ENCODE measurements at places on chromosomes 7 and 10.
A peak's percentile ranks its signal among the peaks of the same experiment; 100 is the strongest.

DNA sequence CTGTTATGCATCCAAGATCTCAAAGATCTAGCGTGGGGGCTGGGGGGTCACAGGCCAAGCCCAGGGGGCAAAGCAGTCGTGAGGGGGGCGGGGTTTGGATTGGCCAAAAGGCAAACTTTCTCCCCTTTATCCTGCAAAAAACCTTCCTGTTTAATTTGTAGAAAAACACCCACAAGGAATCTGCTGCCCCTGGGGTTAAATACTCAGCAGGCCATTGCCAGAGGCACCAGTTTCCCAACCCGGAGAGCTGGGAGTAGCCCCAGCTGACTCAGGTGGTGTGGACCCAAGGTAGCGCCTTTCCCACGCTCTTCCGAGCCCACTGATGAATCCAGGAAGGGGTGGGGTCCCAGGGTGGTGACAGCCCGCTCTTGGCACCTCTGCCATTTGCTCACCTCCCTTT lies 21.4 kb downstream of the KCP start:
- DNase-seq = no peak

GRCh38 chr10:1301143-1301542 lies 245.0 kb downstream of the WDR37 start:
- no peak for DNase-seq

GRCh38 chr7:73351447-73352167 lies 23.6 kb downstream of the FKBP6 start:
- no peak for DNase-seq

GRCh38 chr10:132849546-132850031 lies 63.6 kb upstream of the NKX6-2 start:
- DNase-seq = no peak

DNA sequence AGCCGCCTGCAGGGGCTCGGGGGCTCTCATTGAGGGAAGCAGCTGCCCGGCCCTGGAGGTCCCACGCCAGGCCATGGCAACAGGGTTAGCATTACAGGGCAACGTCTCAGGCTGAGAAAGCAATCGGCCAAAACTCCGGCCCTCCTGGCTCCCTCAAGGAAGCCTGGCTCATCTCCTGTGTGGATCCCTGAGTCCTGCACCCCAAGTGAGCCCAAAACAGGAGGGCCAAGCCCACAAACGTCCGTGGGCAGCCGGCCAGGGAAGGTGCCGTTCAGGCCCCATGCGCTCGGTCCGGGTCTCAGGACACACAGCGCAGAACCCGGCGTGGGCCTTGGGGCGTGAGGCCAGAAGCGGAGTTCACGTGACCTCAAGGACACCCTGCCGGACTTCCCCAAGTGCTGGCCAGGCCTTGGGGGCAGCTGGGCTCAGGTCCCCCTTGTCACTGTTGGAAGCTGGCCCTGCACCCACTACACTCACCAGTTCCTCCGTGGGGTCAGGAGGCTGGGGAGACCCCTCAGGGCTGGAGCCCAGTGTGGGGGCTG lies 8.0 kb upstream of the PWWP2B start:
- no peak for DNase-seq

GRCh38 chr7:99499721-99500636 lies at the start of gene ZNF394:
TSS of gene ZNF394 (minus strand) at chr7:99500281. CDS start at chr7:99500093, 188 bp downstream.
- DNase-seq = peak; percentile 72

DNA sequence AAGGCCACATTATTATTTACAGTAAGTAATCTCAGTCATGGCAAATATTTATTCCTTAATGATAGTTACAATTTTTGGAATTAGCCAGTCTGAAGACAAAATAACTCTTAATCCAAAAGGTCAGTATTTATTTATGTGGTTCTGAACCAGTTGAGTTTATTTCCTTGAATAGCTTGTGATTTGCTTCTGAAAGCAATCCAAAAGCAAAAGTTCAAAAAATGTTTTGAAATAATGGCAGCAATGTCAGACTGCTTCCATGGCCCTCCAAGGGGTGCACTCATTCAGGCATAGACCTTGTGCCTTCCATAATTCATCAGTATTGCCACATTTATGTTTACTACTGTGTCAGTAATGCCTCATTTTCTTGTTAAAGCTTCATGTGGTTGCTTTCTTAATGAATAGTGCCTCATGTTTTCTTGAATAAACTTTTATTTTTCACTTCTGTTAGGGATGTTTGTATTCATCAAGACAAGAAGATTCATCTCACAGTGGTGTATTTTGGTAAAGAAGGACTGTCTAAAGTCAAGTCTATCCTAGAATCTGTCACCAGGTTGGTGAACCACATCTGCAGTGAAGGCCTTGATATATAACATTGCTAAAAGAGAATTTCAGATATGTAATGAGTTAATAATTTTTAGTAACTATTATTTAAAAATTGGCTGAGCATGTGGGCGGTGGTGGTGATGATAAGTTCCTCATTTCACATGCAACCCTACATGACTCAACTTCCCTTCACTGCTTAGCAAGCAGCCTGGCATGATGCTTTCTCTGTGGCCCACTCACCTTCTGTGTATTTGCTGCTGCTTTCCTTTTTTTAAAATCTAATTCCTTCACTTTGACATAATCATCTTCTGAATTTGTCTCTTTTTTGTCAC lies 22.0 kb downstream of the CSGALNACT2 start:
- no peak for DNase-seq

DNA sequence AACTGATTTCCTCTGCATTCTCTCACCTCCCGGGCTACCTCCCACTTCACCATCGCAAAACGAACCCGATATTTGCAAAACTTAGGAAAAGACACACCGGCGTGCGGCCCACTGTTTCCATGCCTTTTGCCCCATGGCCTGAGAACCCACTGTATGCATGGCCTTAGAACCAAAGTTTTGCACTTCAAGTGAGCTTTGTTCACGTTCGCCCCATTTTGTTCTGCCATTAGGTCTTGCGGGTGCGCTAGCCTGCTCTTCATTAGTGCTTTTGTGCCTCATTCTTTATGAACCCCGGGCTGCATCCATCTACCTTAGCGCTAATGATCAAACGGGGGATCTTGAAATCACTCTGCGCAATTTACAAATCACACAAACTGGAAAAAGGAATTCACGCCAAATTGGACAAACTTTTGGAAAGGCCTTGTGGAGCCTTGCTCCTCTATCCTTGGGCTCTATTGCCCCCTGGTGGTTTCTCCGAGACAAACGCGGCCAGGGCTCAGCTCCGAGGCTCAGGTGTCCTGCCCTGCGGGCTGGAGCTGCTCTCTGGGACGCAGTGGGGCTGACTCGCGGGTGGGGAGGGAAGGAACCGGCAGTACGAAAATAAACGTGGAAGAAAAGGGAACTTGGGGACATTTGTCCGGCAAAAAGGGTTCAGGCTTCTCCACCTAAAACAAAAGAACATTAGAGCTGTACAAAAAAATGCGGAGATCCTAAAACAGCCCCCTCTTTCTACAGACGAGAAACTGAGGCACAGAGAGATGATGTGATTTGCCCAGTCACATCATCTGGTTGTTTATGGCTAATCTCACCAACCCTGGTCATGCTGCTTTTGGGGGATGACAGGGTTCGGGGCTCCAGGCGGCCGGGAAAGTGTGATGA lies 300.4 kb upstream of the NFE2L3 start:
- DNase-seq = no peak

DNA sequence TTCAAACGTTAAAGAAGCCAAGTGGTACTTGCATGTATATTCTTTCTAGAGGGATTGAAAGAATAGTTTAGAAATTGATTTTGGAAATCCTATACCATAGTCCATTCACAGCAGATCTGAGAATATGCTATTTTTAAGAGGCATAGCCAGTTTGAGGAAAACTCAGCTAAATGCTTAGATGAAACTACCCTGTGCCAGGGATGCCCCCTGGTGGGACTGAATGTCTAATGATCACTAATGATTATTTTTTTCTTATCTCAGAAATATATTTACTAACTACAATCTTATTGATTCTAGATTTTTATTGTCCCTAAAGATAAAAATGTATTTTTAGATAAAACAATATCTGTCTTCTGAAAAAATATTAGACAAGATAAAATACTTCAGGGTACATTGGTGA lies 844.9 kb upstream of the PHF14 start:
- DNase-seq = no peak

GRCh38 chr10:109956454-109957091 lies 33.3 kb upstream of the XPNPEP1 start:
- no peak for DNase-seq

DNA sequence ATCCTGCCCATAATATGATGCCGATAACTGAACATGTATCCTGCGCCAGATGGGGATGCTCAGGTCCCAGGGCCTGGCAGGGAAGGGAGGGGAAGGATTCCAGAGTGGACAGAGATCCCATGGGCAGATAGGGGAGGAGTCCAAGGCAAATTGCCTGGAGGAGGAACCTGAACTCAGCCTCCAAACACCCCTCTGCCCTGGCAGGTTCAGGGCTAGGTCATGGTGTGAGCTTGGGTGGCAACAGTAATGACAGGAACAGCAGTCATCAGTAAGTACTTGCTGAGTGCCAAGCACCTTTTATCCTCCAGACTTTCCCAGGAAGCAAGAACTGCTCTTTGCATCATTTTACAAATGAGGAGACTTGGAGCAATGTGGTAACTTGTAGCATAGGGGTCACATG lies 3.8 kb upstream of the PALD1 start:
- no peak for DNase-seq

GRCh38 chr7:43278088-43278644 lies 165.7 kb downstream of the HECW1 start:
- no peak for DNase-seq

DNA sequence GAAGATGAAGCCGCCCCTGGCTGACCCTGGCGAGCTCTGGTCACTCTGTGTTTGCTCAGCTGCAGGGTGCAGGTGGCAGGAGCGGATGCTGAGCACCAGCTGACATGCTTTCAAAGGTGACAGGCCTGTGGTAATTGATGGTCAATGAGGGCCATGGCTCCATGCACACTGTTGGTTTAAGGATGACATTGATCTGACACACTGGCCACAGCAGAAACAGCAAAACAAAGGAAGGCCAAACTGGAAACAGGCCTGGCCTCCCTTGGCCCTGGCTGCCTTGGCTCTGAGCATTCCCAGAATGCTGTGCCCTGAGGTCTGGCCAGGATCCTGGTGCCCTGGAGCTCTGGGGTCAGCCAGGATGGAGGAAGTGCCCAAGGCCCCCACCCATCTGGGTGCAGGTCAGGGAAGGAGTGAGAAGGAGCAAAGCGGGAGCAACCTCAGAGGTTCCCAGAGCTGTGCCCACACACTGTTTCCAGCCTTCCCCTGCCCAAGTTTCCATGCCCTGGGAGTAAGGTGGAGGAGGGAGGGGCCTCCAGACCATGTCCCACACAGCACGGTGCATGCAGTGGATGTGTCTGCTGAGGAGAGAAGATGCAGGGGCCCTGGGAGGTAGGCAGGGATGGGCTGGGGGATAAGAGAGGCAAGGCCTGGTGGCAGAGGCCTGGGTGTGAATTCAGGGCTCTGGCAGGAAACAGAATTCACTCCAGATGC lies 302.2 kb downstream of the RPS24 start:
- DNase-seq = no peak

DNA sequence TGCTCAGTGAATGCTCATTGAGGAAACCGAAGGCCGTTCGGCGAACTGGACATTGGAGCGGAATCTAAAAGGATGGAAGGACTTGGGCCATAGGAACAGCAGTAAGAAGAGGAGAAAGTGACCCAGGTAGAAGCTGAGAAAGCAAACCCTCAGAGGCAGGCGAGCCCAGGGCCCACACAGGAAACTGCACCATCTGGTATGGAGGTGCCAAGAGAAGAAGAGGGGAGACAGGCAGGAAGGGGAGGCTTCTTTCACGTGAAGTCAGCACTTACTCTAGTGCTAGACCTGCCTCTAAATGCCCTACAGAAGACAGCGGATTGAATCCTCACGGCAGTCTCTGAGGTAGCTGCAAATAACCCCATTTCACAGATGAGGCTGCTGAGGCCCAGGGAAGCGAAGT lies 10.2 kb upstream of the CRHR2 start:
- no peak for DNase-seq

GRCh38 chr7:46756996-46757395 lies 824.9 kb downstream of the TNS3 start:
- DNase-seq = no peak

DNA sequence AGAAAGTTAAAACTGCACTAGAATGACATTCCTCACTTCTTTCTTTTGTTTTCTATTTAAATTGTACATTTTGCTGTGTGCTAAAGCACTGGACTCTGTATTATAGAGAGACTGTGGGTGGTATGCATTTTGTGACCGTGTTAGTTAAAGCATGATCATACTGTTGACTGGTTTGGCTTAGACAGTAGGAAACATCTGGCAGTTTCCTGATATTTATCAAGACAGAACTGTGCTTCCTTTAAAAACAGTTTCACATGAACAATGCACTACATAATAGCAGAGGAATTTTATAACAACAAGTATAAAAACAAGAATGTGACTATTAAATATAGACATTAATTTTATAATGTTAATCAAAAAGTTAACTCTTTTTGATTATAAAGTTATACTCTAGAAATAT lies 23.1 kb downstream of the GNG11 start:
- no peak for DNase-seq

- no peak for DNase-seq
Observed at GRCh38 chr7:149257146-149257545, 4.8 kb upstream of the ZNF783 start.

- DNase-seq = no peak
Observed at GRCh38 chr10:130404476-130405055, 268.4 kb downstream of the GLRX3 start.

- DNase-seq = no peak
Observed at GRCh38 chr7:50217821-50218281, 86.7 kb upstream of the IKZF1 start.

GRCh38 chr7:27697861-27698430 lies 35.3 kb upstream of the HIBADH start:
- no peak for DNase-seq

All from stimulated activated CD4-positive, alpha-beta T cell treated with anti-CD3 and anti-CD28 coated beads, TNF-alpha, amount 100 ng/mL, for 1 hour (primary cell).